Aorta (tissue), 5 donors: ENCODE measurements at places on chromosomes 3 and 15.

DNA sequence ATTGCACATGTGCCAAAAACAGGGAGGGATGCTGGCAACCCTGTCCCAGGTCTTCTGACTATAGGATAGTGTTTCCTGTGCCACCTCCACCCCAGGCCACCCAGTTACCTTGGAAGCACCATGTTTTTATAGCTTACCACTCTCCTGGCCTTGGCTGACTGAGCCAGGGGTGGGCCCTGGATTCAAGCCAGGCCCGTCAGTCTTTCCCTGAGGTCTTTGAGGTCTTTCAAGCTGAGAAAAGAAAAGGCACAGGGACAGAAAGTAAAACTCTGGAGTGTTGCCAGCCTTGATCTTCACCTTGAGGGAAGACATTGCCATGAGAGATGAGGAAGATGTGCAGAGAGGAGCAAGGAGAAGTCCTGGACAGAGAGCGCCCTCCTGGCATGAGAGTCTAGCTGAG lies 46.3 kb downstream of the SYNM start:
- DNase-seq = no peak

GRCh38 chr3:109081746-109082510 lies 36.0 kb downstream of the MORC1 start:
- DNase-seq = no peak

DNA sequence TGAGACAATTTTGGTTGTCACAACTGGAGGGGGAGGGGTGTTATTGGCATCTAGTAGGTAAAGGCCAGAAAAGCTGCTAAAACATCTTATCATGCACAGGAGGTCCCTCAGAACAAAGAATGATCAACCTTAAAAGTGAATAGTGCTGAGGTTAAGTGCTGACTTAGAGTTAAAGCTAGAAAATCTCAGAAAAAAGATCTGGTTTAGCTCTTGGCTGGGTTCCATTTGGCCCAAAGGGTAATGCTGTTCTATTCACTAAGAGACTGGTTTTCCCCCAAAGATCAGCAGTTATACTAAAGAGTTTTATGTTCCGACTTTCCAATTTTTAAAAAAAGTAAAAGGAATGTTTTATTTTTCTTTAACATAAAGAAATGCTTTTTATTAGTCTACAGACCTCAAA lies 15.6 kb downstream of the DCBLD2 start:
- no peak for DNase-seq

DNA sequence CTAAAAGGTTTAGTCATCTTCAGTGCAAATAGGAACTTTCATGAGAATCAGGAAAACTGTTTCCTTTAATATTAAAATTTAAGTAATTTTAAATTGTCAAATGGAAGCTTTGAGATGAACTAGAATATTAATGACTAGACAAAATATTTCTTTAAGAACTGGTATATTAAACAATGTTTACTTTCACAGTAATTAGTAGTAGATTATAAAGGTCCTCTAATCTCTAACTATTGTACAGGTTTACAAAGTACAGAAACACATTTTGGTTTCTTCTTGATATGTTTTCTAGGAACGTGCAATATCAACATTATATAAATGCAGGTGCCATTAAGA lies 138.9 kb downstream of the CLASP2 start:
- DNase-seq = no peak
